ENCODE measurements at places on chromosomes 3 and 15.
A peak's percentile ranks its signal among the peaks of the same experiment; 100 is the strongest.

DNA sequence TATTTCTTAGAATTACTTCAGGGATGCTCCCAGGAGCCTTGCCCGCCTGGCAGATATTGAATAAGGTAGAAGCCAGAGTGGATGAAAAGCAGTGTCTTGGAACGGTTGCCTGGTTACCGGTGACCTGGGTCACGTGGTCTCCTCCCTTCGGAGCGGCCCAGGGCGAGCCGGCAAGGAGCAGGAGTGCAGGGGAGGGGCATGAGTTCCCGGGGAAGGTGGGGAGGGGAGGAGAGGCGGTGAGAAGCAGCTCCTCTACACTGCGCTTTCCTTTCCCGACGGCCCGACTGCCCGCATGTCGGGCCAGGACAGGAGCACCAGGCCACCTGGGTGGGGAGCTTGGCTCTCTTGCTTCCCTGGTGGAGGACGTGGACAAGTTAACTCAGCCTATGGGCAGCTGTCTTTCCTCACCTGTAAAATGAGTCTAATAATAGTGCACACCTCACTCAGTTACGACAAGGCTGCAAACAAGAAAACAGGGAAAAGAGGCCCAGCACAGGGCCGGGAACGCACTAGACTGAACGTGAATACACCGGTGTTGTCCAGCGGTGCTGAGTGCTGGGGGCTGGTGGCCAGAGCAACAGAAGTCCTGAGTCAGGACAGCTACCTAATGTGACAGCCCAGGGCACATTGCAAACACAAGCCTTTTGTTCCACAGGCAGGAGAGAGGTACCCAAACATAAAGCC lies 198.3 kb downstream of the ADAMTS9 start:
- DNase-seq = no peak

DNA sequence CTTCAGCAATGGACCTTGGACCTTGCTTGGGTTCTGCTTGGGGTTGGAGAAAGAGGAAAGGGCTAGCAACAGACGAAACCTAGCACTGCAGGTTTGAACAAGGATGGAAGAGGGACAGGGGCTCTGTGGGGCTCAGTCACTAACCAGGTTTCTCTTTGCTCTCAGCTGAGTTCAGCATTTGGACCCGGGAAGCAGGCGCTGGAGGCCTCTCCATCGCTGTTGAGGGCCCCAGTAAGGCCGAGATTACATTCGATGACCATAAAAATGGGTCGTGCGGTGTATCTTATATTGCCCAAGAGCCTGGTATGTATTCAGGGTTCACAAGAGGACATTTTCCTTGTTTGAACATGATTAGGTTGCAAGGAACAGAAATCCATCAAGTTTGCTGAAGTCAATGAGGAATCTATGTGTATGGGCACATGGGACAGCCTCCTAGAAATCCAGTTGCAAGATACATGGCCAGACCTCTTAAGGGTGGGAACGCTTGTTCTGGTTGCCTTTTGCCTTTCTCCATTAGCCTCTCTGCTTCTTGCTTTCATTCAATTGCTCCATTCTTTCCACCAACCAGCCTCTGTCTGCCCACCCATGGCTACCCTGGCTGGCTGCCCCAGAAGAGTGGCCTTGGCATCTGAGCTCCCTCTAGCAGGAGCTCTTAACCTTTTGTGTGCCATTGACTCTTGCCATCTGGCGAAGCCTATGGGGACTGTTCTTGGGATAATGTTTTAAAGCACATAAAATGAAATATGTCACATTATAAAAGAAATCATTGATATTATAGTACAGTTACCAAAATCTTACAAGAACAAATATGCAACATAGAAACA lies 55.9 kb downstream of the DNASE1L3 start:
- no peak for DNase-seq

GRCh38 chr3:53688989-53689388 lies 157.2 kb downstream of the CHDH start:
- no peak for DNase-seq

GRCh38 chr3:187725653-187726370 lies 19.5 kb downstream of the BCL6 start:
- DNase-seq = peak; percentile 28
